ENCODE measurements at places on chromosomes 5 and 9.

DNA sequence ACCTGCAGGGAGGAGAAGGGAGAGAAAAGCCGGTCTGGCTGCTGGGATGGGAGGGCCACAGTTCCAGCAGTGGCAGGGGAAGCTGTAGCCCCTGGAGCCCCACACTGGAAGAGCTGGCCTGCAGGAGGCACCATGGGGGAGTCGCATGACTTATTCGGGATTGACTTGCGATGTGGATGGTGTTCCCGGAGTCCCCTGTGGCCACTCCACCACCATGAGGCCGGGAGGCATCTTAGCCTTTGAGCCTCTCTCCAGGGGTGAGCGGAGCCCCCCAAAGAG, 92.0 kb downstream of the KCNT1 start:
- no peak for DNase-seq

GRCh38 chr9:22114956-22115355, 105.9 kb upstream of the CDKN2B start:
- DNase-seq = no peak

- DNase-seq = no peak
These were observed 22.6 kb downstream of the ARHGEF37 start for GRCh38 chr5:149603920-149604319.

GRCh38 chr5:128196080-128196479, 112.5 kb downstream of the SLC12A2 start:
- DNase-seq = no peak
